ENCODE measurements at places on chromosomes 6 and 20. TPM values are rescaled to one million over a fixed set of nuclear protein-coding genes. Genes with fewer than 3 reads are reported as not detected.

GRCh38 chr6:389622-390021, 1.9 kb upstream of the IRF4 start:
- H3K27me3 ChIP-seq = peaks cover 93% of the 10 kb centered on the region
- DNase-seq = no peak
- H3K4me1 ChIP-seq = no peaks in the 10 kb centered on the region

DNA sequence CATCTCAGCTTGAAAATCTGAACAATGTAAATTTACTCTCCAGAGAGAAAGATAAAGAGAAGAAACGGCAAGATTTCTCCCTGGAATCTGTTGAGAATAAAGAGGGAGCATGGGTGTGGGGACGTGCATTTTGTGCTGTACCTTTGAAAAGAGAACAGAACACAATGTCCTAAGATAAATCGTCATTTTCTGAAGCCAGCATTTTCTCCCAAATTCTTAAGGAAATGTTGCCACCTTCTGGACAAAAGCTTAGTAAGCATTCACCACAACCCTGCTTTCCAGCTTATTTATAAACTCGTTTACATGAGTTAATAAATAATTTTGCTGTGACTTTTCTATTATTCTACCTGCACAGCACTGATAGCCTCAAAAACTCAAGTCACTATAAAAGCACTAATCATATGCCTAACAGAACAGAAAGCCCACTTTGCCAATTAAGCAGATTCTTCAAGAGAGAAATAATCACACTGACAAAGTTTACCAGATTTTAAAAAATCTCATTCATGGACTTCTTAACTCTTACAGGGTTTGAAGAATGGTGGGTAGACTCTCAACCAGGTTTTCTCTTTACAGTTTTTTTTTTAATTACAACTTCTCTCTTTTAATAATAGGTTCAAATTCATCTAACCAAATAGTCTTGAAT, 155.8 kb downstream of the MBOAT1 start:
- DNase-seq = peak; percentile 39
- no peak overlapping the region for H3K4me3 ChIP-seq

GRCh38 chr6:42970871-42971612, 7.9 kb downstream of the PEX6 start:
- no peak overlapping the region for H3K27ac ChIP-seq
- no peak for DNase-seq
- H3K4me3 ChIP-seq = no peak overlapping the region

GRCh38 chr6:21873562-21873961, 280.0 kb downstream of the SOX4 start:
- H3K27ac ChIP-seq = peak overlapping the region; percentile 29
- H3K4me1 ChIP-seq = peaks cover 8% of the 10 kb centered on the region
- H3K27me3 ChIP-seq = no peaks in the 10 kb centered on the region
- no peaks in the 10 kb centered on the region for H3K36me3 ChIP-seq

- DNase-seq = no peak
- no peak overlapping the region for H3K27ac ChIP-seq
- peaks cover 2% of the 10 kb centered on the region for H3K36me3 ChIP-seq
- no peaks in the 10 kb centered on the region for H3K4me1 ChIP-seq
These were observed 19.6 kb downstream of the FOXC1 start for GRCh38 chr6:1629316-1629715.

GRCh38 chr6:23199541-23199940, 630.2 kb downstream of the HDGFL1 start:
- peak; percentile 11 for DNase-seq
- H3K4me3 ChIP-seq = no peak overlapping the region
- no peak overlapping the region for H3K27ac ChIP-seq
- no peaks in the 10 kb centered on the region for H3K27me3 ChIP-seq
- H3K36me3 ChIP-seq = no peaks in the 10 kb centered on the region
- H3K4me1 ChIP-seq = no peaks in the 10 kb centered on the region

GRCh38 chr20:9348747-9349146, 165.6 kb upstream of the LAMP5 start:
- DNase-seq = no peak
- no peak overlapping the region for H3K27ac ChIP-seq

DNA sequence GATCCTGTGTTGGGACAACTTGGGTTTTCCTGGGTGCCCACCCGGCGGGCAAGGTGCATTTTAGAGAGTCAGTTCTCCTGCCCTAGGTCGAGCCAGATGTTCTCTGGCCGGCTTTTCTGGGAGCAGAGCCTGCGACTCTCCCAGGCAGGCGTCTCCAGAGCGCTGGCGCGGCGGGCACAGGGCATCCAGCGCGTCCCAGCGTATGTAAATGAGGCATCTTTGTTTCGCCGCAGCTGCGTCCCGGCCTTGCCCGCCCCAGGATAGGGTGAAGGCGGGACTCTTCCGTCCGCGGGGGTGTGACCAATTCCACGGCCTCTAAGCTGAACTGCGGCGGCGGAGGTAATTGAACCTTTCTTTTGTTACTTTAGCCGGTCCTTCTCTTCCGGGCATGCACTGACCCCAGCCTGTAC, 9.1 kb downstream of the GRIK2 start:
- peak overlapping the region; percentile 39 for H3K4me3 ChIP-seq
- H3K27me3 ChIP-seq = peaks cover 54% of the 10 kb centered on the region
- peak overlapping the region; percentile 70 for H3K27ac ChIP-seq
- peak; percentile 71 for DNase-seq

GRCh38 chr6:44010411-44011349, 116.6 kb downstream of the MRPL14 start:
- peaks cover 23% of the 10 kb centered on the region for H3K4me1 ChIP-seq
- no peaks in the 10 kb centered on the region for H3K36me3 ChIP-seq
- no peak overlapping the region for H3K4me3 ChIP-seq
- peak overlapping the region; percentile 80 for H3K27ac ChIP-seq

DNA sequence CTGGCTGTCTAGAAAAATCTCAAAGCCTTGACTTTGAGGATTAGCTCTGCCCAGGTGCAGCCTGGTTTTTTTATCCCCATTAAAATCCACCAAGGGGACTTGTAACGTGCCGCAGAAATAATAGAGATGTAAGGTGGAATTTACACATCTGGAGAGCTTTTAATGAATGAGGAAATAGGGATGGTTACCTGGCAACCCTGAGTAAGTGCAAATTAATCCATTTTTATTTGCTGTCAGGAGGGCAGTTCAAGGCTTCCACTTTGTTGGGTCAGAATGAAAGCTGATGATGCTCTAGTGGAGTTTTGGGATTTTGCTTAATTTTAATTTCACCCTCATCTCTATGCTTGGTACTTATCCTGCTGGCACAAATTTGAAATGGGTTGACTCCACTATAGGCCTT, 163.4 kb upstream of the CEP162 start:
- H3K4me1 ChIP-seq = peaks cover 12% of the 10 kb centered on the region
- no peaks in the 10 kb centered on the region for H3K36me3 ChIP-seq
- no peak overlapping the region for H3K4me3 ChIP-seq
- no peaks in the 10 kb centered on the region for H3K27me3 ChIP-seq
- no peak for DNase-seq
- H3K27ac ChIP-seq = no peak overlapping the region

GRCh38 chr20:19047040-19047950, 165.1 kb upstream of the SLC24A3 start:
- no peak overlapping the region for H3K4me3 ChIP-seq
- H3K27ac ChIP-seq = no peak overlapping the region
- H3K27me3 ChIP-seq = 0 out of 2 replicates have a peak, but pooled peaks cover 5% of the 10 kb centered on the region
- H3K4me1 ChIP-seq = no peaks in the 10 kb centered on the region

Gene SPDEF
- 0.10 TPM for polyA plus RNA-seq

Gene TNFRSF21
- polyA plus RNA-seq = 9.2 TPM
